ENCODE measurements at places on chromosomes 6 and 20.
A peak's percentile ranks its signal among the peaks of the same experiment; 100 is the strongest.

DNA sequence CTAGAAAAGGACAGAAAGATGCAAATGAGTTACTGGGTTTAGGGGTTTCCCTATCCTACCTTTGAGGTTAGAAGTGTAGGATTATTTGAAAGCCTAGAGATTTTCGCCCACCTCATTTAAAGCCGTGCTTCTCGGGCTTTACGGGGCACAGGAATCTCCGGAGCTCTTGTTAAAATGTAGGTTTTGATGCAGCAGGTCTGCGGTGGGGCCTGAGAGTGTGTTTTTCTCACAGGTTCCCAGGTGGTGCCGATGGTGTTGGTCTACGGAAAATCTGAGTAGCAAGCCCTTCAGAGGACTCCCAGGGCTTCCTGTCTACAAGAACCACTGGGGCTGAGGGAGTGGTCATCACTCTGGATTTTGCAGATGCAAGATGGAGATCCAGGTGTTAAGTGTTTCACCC is 47.5 kb downstream of the TRAM2 start:
- DNase-seq, result no peak

DNA sequence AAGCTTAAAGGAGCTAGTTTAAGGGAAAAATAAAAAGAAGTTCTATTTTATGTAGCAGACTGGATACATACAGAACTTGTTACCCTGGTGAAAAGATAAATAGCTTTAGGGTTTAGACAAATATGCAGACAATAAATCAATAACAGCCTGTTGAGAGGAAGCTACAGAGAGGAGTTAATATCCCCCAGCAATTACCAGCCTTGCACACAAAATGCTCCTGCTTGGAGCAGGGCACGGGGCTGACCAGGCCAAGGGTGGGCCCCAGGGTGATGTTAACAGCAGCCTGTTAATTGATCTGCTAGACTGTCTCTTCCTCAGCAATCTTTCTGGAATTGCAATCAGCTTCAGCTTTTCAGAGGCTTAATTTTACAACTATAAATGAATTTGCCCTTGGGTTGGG is 125.1 kb upstream of the SOX4 start:
- no peak for DNase-seq

DNA sequence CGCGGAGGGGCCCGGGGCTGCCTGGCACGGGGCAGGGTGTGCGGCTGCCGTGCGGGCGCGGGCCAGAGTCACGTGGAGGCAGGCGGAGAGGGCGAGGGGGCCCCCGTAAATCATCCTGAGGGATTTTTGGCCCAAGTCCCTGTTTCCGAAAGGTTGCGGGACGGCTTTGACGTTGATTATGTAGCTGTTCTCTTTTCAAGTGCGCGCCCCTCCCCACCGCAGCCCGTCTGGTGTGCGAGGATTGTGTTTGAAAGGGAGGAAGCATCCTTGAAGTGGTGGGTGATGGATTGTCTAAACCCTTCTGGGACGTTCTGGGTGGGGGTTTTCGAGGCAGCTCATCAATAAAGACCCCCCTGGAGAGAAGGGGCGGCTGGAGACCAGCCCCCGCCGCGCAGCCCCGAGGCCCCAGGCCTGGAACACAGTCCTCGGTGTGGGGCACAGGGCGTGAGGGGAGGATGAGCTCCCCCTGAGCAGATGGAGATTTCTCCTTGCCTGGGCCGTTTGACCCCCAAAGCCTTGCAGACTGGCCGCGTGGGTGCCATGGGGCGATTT is 7.0 kb upstream of the FOXF2 start:
- DNase-seq, result no peak

DNA sequence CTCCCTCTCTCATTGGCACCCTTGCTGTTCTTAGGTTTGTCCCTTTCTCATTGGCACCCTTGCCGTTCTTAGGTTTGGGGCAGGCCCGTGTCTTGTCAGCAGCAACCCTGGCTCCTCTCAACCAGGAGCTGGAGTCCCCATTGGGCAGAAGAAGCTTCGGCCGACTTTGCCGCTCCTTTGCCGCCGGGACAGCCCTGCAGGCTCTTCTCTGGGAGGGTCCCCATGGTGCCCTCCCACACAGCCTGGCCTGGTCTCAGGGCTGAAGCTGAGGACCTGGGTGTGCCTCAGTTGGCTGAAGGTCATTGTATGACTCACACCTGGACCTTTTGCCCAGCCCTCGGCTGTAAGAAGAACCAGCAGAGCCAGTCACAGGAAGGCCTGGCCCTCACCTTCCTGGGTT is 59.6 kb downstream of the PPP1R14C start:
- no peak for DNase-seq

DNA sequence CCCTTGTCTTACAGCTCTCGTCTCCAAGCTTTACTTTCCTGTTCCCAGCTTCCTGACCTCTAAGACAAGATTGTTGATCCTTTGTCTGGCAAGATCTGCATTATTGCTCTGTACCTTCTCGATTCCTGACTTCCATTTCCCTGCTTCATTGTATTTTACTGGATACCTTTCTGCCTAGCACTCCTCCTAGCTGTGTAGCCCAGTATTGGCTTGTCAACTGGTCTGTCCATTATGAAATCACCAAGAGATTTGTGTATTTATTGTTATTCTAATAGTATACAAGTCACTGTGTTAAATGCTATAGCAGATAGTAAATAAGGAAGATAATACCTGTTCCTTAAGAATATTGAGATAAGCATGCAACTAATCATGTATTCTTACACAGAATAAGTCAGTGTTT is 305.4 kb downstream of the CDKAL1 start:
- DNase-seq, result no peak

GRCh38 chr6:93266116-93266817 is 153.1 kb downstream of the EPHA7 start:
- DNase-seq, result no peak

DNA sequence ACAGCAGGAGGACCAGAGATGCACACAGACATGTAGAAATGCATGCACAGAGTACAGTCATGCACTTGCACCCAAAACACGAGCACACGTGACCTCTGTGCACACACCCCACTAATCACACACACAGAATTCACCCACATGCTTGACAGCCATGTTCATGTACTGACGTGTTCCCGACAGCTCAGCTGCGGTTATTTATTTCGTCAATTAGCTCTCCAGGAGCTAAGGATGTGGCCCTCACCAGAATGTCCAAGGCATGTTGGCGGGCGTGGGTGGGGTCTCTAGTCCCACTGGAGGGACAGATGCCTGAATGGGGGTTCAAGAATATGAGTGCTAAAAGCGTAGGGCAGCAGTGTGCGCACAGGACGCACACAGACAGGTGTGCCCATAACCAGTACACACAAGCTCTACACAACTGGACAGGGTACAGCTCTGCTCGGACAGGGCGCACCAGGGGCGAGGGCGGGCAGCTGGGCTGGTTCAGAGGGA is 571 bp upstream of the PRPF6 start:
- peak; percentile 18 for DNase-seq

- no peak for DNase-seq
Measured at GRCh38 chr6:16659466-16660156, 101.6 kb downstream of the ATXN1 start.

- no peak for DNase-seq
Measured at GRCh38 chr6:121297694-121298093, 36.6 kb downstream of the TBC1D32 start.

GRCh38 chr6:18389479-18389878 is 2.3 kb downstream of the RNF144B start:
- no peak for DNase-seq

GRCh38 chr6:55869674-55870073 is 5.7 kb downstream of the BMP5 start:
- DNase-seq, result no peak

GRCh38 chr6:138454981-138455706 is 44.1 kb downstream of the NHSL1 start:
- peak; percentile 24 for DNase-seq

- DNase-seq, result no peak
Measured at GRCh38 chr20:37513779-37514359, 7.2 kb upstream of the NNAT start.

DNA sequence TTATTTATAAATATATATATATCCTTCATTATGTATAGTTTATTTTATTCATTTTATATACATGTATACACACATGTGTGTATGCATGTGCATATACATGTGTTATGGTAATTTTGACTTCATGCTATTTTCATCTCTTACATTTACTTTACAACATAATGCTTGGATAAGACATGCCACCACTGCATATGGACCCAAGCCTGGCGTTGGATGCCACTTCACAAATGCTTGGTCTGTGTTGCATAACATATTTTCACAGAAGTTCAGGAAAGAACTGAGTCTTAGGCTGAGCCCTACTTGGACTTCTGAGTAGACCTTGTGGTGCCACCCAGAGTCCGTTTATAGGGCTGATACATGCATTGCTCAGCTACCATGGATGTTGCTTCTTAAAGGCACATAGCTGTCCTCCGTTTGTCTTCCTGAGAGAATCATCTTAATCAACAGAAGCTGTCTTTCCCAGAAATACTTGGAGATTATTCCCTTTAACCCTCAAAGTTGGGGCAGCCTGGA is 337.8 kb downstream of the BTBD3 start:
- DNase-seq, result no peak

DNA sequence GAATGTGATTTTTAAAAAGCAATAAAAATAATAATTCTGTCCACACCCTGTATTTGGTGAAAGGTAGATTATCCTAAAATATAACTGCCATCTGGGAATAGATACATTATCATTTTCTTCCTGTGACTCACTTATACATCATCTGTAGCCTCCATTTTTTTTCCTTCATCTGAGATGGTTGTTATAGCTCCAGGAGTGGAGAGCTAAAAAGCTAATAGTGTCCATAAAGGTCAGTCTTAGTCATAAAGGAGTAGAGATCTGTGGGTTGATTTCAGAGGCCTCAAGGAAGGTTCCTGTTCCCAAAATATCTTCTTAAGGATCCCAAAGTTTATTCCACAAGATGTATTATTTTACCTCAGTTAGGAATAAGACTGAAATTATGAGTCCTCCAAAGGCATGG is 41.1 kb downstream of the FBXO5 start:
- no peak for DNase-seq

GRCh38 chr20:50129662-50130355 is 16.9 kb upstream of the UBE2V1 start:
- no peak for DNase-seq

DNA sequence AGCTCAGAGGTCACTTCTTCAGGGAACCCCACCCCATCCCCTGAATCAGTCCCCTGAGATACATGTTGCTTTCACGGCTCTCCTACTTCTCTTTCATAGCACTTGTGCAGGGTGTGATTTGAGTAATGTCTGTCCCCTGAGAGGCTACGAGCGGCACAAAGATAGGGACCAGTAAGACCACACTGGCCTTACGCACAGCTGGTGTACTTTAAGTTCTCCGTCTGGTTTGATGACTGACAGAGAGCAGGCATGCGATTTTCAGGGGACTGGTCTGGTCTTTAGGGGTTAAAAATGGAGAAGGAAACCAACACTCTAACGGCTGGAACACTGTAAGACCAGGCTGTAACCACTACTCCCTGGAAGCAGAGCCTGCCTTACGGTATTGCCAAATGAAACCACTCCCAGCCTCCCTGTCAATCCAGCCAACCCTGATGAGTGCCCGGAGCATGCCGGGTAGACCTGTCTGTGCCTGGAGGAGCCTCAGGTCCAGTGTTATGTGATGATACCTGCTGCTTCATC is 47.1 kb downstream of the ELMO2 start:
- no peak for DNase-seq

- no peak for DNase-seq
Measured at GRCh38 chr6:23357185-23357766, 768.7 kb upstream of the NRSN1 start.

DNA sequence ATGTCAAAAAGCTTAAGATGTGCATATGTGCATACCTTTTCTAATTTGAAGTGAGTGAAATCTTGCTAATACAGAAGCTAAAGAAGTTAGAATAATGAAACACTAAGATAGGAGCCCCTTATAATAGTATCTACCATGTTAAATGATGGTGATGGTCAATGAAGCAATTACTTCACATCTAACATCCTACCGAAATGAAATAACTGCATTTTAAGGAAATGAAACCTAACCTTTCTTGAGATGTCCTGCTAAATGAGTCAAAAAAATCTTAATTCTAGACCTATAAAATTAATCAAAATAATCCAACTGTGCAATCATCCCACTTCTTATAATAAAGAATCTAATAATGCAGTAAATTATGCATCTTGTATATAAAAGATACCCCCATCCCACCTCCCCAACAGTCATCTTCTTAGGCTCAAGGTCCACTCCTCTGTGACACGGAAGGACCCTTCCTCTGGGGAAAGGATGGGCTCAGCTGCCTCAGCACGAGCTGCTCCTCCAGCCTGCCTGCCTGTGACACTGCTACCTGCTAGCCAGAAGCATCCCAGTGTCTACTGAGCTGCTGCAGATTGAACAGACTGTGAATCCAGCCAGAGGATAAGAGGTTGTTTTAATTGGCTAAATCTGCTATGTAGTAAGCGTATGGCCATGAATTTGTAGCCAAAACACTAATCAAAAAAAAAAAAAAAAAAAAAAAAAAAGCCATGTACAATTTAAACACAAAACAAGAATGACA is 129.6 kb upstream of the BEND3 start:
- DNase-seq, result no peak

DNA sequence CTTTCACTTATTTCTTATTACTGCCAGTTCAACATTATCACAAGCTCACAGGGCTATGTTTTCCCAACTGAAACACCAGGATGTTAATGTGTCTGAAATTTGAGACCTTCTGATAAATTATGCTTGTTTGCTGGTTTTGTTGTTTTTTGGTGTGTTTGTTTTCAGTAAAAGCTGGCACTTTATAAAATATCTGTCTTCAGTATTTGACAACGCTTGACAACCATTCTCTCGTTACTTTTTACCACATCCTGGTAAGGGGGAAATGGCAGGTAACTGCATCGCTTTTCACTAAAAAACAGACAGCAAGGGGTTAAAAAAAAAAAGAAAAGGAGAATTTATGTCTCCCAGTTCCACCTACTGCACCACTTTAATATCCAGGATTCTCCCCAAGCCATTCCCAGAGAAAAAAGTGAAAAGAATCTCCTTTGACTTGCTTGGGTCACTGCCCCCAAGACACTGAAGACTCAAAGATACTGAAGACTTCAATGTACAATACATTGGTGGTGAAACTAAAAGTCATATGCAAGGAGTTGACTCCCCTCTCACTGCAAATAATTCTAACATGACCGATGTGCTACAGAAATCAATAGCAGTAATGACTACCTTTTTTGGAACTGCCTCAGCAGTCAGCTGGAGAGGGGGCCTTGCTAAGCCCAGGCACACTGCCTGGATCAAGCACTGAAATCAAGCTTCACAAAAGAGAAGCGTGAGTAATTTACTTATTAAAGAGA is 88.9 kb downstream of the HIVEP2 start:
- no peak for DNase-seq
